ENCODE measurements at places on chromosomes 16 and 17.

DNA sequence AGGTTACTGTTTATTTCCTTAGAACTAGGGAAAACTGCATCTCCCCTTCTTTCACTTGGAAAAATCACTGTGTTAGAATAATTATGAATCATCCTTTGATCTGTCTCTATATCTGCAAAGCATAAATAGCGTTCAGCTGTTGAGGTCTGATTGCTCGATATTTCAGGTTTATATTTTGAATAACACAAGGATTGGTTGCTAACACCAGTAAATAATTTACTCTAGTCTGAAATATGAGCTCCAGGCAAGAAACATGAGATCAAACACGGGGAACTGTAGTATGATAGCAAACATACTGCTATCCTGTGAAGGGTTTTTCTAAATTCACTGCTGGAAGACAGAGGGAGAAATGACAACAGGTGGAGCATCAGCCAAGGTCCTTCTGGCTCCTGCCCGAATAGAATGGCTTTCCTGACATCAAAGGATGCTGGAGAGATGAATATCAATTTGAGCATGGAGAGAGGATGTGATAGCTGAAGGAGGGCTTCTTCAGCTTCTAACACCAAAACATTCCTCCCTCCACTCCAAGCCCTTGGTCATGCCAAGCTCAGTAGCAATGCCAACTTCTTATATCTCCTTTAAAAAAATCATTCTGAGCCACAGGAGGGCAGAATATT is 450.3 kb downstream of the SHISA9 start:
- DNase-seq = no peak

GRCh38 chr16:54207837-54208236 is 78.8 kb downstream of the IRX3 start:
- no peak for DNase-seq

GRCh38 chr17:39953471-39953888 is 9.3 kb upstream of the GSDMA start:
- no peak for DNase-seq

DNA sequence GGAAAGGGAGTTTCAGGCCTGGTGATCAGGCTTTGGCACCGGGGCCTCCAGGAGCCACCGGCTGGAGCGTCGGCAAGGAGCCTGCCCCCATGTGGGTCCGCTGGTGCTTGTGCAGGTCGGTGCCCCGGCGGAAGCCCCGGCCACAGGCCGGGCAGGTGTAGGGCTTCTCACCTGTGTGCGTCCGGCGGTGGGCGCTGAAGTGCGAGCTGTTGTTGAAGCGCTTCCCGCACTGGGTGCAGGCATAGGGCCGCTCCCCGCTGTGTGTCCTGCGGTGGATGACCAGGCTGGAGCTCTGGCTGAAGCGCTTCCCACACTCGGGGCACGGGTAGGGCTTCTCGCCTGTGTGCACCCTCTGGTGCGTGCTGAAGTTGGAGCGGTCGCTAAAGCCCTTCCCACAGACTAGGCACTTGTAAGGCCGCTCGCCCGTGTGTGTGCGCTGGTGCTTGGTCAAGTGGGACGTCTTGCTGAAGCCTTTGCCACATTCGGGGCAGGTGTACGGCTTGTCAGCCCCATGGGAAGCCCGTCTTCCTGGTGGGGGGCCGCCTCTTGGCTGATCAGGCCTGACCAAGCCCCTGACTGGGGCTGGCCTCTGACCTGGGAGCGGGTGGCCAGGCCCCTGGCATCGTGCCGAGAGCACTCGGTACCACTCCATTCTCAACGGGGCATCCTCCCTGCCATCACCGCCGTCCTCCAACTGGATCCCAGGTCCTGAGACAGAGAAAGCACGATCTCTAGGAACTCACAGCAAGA is 14.4 kb downstream of the ZNF500 start:
- DNase-seq = no peak

- DNase-seq = no peak
These were observed 48.8 kb downstream of the PIPOX start for GRCh38 chr17:29091606-29092289.

DNA sequence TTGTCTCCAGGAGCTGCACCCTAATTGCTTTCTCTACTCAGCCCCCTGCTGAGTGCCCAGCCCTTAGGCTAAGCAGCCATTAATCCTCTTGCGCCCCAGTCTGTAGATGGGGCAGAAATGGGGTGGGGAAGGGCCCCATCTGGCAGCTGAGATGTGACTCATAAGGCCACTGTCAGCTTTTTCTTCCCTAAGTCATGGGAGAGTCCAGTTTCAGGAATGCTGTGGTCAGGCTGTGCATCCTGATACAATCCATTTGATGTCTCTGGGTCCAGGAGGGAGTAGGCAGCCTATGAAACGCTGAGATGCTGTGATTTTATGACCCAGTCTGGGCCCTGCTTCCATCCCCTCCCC is 12.3 kb downstream of the PLXDC1 start:
- DNase-seq = no peak

GRCh38 chr17:8883353-8883752 is 15.9 kb upstream of the PIK3R6 start:
- no peak for DNase-seq

DNA sequence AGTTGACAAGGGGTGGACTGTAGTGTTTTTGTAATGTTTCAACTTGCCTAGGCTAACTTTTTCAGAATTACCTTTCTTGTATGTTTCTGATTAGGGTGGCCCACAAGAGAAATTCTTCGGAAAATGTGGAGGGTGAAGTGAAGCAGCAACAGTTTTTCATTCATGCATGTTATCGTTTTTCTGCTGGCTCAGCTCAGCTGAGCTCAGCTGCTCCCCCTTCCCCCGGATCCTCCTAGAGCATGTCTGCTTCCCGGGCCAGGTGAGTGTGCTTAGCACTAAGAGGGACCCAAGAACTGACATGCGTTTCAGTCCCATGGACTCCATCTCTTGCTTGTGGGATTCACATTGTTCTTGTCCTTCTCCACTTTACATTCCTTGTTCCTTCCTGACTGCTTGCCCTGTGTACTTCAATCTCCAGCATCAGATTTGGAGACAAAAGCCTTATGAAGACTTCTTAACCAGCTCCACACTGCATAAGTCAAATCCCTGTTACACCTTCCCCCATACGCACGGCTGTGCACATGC is 33.6 kb downstream of the SCPEP1 start:
- DNase-seq = no peak

GRCh38 chr17:69500911-69501429 is 86.5 kb downstream of the MAP2K6 start:
- no peak for DNase-seq

- no peak for DNase-seq
These were observed 29.8 kb downstream of the PLD6 start for GRCh38 chr17:17176341-17176740.

DNA sequence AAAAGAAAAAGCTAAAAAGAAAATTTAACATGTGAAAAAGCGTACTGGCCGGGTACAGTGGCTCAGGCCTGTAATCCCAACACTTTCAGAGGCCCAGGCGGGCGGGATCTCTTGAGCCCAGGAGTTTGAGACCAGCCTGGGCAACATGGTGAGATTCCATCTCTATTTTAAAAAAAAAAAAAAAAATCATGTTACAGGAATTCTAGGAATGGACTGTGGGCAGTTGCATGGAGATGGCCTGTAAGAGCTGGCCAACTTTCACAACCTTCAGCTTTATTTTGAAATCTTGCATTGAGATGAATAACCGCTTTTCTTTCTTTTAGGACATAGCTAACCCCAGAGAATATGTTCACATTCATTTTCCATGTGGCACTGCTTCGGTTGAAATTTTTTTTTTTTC is 8.2 kb upstream of the CIAO3 start:
- no peak for DNase-seq

GRCh38 chr16:59173408-59173831 is 439.3 kb upstream of the GOT2 start:
- DNase-seq = no peak

DNA sequence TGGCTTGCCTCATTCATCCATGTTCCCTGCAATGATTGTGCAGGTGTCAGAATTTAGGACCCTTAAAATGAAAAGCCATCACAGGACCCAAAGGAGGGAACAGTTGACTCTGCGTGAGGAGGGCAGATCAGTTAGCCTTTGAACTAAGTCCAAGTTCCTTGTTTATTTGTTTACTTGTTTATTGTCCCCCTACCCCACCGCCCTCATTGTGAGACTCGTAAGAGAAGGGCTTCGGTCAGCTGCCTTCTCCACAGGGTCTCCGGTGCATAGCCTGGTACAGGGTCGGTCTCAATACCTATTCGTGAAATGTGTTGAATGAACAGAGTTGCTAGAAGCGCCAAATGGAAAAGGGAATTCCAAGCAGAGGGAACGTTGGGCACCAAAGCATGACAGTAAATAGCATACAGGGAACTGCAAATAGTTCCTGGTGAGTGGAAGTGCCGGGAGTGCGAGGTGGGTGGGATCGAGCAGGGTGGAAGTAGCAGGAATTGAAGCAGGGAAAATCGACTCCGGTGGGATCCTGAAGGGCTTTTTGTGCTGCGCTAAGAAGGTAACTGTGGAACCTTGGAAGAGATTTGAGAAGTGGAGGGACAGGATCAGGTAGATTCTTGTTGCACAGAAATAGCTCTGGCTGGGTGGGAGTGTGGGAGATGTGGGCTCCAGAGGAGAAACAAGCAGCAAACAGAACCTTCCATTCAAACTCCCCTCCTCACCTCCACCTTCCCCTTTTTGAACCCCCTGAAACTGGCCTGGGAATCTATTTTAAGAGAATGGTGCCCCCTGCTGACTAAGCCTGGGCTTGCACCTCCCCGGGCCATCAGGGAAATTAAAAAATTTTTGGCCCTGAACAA is 12.7 kb downstream of the SLC35B1 start:
- DNase-seq = peak; percentile 51

GRCh38 chr16:3971706-3972105 is 91.2 kb upstream of the CREBBP start:
- DNase-seq = no peak

DNA sequence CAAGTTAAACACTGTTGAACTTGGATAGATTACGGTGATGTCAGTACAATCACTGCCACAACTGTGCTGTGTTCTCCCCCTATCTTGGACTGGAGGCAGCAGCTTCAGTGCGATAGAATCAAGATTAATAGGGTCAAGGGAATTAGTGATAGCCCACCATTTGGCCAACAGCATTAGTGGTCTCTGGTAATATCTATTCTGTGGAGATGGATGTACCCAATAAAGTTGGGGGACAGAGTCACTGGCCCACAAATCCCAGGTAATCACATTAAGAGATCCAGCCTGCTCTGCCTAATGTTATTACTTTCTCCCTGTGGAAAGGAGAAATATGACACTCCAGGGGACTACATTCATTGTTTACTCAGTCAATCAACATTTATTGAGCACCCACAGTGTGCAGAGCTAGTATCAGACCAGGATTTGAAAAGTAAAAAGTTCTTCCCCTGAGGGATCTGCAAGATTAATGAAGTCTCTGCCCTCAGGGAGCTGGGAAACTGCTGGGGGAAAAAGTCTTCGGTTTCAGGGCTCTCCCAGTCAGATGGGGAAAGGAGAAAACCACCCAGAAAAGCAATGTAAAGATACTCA is 23.6 kb upstream of the ATP5MC1 start:
- no peak for DNase-seq

DNA sequence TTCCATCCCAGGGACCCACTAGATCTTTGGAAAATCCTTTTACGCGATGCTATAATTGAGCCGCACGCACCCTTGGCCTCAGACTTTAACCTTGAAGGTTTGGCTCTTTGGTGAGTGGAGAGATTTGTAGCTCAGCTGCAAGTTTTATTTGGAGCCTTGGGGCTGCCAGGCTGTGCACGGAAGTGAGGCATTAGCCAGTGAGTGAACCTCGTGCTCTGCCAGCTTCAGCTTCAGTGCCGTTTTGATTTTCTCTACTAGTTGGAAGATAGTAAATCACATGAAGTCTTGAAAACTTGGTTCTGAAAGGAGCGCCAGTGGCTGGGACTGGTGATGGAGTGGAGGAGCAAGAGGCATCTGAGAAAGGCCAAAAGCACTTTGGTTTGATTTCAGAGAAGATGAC is 17.3 kb downstream of the CRHR1 start:
- no peak for DNase-seq

GRCh38 chr16:87836844-87837581 is 32.3 kb downstream of the SLC7A5 start:
- no peak for DNase-seq

GRCh38 chr17:32275060-32276042 is 9.7 kb downstream of the RHBDL3 start:
- DNase-seq = no peak

- DNase-seq = no peak
These were observed 37.2 kb downstream of the PEMT start for GRCh38 chr17:17554266-17554665.

DNA sequence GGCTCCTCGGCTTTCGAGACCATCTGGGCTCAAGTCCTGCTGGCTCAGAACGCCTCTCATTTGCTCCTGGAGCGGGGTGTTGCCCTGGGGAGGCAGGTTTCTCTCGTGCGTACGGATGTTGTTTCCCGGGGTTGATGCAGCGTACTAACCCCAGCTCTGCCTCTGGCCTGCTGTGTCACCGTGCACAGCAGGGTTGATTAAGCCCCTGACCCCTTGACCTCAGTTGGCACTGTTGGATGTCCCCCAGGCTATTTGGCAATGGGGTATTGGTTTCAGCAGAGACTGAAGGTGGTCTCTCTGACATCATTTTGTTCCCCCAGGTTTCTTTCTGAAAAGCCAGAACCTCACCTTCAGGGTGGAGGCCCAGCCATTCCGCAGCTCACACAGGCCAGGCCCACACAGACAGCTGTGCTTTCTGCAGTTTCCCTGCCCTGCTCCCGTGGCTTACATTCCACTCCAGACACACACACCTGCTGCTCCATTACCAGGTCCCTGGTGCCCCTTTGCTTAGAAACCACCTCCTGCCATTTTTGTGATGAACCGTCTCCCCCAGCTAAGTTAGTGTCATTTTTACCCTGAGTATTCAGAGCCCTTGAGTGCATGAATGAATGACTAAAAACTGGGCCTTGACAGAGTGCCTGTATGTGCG is 233.5 kb downstream of the CCDC182 start:
- no peak for DNase-seq

- DNase-seq = no peak
These were observed 40.4 kb downstream of the NXPH3 start for GRCh38 chr17:49616086-49616485.

- no peak for DNase-seq
These were observed 32.1 kb downstream of the DUSP14 start for GRCh38 chr17:37521821-37522220.

GRCh38 chr17:54544249-54544648 is 356.4 kb upstream of the TOM1L1 start:
- DNase-seq = no peak

DNA sequence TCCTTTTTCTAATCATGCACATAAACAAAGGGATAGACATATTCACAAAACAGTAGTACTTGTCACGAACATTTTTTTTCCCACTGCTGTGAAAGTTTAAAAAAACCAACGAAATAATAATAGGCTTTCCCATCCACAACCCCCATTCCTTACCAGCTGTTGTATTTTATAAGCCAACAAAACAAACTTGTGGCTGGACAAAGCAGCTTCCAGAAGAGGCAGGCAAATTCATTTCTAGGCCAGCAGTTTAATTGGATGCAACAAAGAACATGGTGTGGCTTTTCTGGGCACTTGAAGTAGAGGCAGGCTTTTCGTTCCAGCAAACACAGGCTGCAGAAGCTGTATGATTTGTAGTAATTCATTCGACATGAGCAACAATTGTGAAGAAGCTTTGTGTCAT is 56.0 kb upstream of the FAM20A start:
- no peak for DNase-seq

DNA sequence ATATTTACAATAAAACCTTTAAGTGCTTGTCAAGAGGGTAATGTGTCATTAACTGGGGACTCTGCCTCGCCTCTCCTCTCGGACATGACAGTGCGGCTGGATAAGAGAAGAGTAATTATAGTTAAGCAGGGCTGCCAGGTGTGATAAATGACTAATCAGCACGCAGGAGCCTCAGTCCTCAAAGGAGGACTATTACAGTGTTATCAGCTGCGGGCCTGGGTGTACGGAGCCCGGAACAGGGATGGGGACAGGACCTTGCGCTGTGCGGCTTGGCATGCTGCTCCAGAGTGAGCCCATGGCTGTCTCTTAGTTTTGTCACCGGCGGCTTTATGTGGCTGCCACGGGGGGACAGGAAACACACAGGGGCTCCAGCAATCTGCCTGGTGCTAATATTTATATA is 607.2 kb downstream of the MAF start:
- DNase-seq = no peak

All from activated CD4-positive, CD25-positive, alpha-beta regulatory T cell treated with anti-CD3 and anti-CD28 coated beads, Interleukin-2, amount 50 U/mL, for 16 hours (primary cell).